ENCODE measurements at places on chromosomes 5 and 9.

DNA sequence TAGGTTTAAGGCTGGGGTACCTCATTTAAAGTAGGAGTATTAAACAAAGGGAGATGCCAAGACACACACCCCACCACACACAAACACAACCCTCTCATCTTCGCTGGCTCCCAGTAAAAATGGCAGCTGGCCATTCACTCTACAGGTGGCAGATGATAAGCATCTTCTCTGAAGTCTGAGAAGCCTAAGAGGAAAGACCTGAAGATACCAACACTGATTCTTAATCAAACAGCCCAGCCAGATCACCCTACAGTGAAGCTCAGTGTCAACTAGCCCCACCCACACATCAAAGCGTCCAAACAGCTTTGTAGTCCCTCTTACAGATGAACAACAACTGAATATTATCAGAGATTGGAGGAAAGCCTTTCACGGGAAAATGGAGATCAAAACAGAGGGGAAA, 59.5 kb downstream of the SPOCK1 start:
- no peak for DNase-seq

DNA sequence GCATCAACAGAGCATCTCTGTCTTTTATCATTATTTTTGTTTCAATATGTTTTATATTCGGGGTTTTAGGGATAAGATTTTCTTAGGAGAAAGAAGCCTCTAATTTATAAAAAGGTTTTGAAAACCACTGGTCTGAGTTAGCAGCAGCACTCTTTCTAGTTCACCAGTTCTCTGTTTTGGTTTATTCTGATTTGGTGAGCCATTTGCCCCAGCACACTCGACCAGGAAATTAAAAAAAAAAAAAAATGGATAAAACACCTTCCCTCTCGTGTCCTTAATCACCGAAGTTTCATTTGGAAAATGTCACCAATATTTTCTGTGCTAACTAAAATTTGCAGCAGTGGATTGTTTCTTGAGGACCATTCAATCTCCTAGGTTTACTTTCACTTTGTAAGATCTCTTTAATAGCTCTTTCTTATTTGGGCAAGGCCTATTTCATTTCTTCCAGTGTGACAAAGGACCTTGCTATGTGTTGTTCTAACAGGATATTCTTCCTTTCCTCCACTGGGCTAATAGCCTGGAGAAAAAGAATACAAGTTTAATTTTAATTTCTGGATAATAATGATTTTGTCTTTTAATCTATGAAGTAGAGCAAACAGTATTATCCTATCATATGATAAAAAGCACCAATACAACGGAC, 57.8 kb upstream of the ANXA1 start:
- no peak for DNase-seq

DNA sequence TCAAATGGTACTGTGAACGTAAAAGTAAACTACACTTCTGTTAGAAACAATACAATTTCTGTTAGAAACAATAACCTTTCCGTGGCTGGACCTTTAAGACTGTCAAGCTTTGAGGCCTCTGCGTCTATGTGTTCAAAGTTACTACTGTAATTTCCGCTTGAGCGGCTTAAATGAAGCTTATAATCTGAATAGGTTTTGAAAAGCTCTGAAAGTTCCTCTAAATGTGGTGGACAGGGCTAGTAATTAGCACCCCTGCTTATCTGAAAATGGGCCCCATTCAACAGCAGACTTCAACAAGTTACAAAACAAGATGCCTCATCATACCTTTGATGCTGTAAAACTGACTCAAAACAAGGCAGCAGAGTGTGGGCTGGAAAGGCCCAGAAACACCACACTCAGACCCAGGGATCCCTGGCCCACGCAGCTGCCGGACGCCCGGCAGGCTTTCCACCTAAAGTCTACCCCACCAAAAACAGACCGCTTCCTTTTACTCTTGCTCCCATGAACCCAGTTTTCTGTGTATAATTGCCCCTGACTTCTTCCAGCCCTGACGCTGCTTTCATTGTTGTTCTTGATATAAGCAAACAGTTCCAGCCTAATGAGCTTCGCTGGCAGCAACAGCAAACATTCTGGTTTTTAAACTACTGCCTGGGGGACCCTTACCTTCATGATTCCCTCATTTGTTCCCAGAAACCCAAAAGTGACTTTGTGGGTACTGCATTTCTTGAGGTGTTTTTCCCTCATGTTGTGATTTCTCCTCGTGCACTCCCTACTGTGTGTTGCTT, 66.7 kb downstream of the TLE1 start:
- DNase-seq = no peak

DNA sequence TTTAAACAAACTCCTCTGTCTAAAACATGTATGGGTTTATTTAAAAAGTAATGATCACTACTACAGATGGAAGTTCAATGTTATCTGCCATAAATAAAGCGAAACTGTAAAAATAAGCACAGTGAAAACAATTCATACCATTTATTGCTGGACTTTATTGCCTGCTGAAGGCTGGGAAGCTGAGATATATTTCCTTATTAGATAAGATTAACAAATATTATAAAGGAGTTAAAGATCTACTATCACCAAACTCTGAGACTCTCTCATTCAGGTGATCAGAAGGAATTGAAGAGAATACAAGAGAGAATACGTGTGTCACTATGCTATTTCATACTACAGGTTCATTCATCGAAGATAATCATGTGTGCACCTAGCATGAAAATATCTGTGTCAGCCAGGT, 190.9 kb upstream of the ATP10B start:
- no peak for DNase-seq

GRCh38 chr9:4299005-4299795, 668 bp downstream of the GLIS3 start:
- peak; percentile 62 for DNase-seq
